EL (cell line): ENCODE measurements at places on chromosomes 12 and 14.

GRCh38 chr12:24034160-24034559, 84.7 kb upstream of the SOX5 start:
- no peak for DNase-seq

GRCh38 chr12:105420046-105420445, 89.6 kb downstream of the C12orf75 start:
- no peak for DNase-seq

GRCh38 chr14:65940056-65940735, 527.7 kb downstream of the FUT8 start:
- peak; percentile 24 for DNase-seq

GRCh38 chr14:74518221-74518620, 24.7 kb downstream of the ISCA2 start:
- no peak for DNase-seq

GRCh38 chr12:2384533-2385351, 332.0 kb downstream of the CACNA1C start:
- DNase-seq: peak; percentile 78

DNA sequence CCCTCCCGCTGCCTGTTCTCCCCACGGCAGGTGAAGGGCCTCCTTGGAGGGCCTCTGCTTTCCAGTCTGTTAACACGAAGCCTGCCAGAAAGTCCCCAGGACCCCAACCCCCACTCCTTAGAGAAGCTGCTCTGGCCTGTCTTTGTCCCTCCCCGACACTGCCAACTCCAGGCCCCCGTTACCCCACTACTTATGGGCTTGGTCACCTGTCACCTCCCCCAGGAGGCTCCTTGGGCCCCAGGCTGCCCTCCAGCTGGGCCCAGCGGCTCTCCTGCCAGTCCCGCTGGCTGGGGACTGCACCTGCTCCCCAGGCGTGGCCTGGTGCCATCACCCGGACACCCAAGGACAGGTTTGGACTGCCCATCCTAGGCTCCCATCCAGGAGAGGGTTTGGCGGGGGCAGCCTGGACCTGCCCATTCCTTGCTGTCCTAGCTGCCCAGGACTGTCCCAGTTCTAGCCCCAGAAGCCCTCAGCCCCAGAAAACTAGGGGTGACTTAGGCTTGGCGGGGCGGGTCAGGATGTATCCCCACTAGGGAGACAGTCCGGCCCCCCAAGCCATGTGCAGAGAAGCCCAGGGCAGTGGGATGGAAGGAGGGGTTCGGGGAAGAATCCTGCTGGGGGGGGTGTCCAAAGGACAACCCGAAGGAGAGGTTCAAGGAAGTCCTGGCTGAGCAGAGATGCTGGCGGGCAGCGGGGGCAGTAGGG, 155.7 kb upstream of the C14orf180 start:
- no peak for DNase-seq

DNA sequence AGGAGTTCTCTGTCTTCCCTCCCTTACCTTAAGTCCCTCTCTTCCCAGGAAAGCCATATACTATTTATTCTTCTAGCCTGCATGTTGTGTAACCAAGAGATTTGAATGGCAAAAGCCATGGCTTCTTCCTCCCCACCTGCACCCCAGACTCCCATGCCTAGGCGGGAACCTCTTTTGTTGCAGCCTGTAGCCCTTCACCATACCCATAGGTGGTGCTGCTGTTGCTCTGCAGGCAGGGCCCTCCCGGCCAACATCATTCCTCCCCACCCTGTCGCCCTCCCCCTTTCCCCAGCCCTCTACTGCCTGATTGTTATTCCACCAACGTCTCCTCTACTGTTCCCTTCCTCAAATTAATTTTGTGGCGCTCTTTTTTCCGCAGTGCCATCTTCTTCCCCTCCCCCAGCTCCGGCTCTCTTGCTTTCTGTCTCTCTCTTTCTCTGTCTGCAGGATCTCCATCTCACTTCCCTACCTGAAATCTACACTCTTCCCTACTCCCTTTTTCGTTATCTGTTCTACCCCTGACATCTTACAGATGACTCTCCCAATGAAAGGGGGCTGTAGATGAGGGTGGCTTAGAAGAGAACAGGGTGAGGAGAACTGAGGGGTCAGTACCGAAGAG, 13.8 kb downstream of the NGDN start:
- DNase-seq: peak; percentile 9

GRCh38 chr12:49565406-49566265, 2.3 kb downstream of the MCRS1 start:
- no peak for DNase-seq

GRCh38 chr12:1305791-1306500, 288.4 kb downstream of the FBXL14 start:
- no peak for DNase-seq

GRCh38 chr12:14256121-14256520, 109.4 kb upstream of the ATF7IP start:
- peak; percentile 21 for DNase-seq

- no peak for DNase-seq
Observed at GRCh38 chr12:113778432-113779132, 187.5 kb downstream of the RBM19 start.

GRCh38 chr12:82082501-82082900, 275.7 kb downstream of the CCDC59 start:
- no peak for DNase-seq

- no peak for DNase-seq
Observed at GRCh38 chr12:3436461-3437065, 54.4 kb upstream of the PRMT8 start.

DNA sequence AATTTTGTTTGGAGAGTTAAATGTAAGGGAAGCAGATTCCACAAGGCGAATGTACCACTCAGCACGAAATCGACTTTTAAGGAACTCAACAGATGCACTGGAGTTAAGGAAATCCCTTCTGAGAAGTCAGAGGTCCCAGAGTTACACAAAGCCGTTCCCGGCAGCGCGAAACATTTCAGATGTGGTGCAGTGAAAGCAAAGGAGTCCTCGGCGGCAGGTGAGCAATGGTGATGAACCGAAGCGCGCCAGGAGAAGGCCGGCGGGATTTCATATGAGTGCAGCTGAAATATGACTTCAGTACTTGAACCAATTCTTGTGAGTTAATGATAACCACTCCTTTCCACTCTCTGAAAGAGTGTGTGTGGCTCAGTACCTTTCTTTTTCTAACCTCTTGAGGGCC, 183.2 kb downstream of the GRIP1 start:
- DNase-seq: no peak

DNA sequence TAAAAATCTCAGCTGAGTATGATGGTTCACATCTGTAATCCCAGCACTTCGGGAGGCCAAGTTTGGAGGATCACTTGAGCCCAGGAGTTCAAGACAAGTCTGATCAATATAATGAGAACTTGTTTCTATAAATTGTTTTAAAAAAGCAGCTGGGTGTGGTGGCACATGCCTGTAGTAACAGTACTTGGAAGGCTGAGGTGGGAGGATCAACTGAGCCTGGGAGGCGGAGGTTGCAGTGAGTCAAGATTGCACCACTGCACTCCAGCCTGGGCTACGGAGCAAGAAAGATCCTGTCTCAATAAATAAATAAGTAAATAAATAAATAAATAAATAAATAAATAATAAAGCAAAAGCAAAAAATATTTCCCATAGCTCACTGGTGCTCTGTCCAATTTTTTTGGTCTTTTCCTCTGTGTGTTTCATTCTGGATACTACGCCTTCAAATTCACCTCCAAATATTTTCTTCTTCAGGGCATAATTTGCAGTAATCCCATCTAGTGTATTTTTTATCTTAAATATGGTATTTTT, 32.7 kb upstream of the SNX6 start:
- no peak for DNase-seq

DNA sequence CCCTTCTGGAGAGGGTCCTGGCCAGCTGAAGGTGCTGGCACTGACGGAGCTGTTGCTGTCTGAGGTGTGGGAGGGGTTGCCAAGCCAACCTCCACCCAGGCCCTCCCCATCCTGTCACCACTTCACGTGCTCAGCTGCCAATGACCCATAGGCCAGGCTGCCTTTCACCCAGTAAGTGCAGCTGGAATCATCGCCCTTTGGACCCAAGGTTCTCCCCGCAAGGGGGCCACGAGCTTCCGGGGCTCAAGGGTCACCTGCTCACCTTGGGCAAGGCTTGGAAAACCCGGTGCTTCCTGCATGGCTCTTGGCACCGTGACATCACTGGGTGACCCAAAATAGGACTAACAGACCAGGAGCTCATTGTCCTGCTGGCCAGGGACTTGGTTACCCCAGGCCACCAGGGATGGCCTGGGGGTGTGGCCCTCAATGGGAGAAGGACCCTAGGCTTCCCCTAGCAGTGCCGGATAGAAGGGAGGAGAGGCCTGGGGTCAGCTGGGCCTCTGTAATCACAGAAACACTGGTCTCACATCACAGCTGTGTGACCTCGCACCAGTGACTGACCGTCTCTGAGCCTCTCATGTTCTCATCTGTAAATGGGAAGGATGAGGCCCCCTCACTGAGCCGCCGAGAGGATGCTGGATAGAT, 51.3 kb downstream of the CCDC85C start:
- no peak for DNase-seq

DNA sequence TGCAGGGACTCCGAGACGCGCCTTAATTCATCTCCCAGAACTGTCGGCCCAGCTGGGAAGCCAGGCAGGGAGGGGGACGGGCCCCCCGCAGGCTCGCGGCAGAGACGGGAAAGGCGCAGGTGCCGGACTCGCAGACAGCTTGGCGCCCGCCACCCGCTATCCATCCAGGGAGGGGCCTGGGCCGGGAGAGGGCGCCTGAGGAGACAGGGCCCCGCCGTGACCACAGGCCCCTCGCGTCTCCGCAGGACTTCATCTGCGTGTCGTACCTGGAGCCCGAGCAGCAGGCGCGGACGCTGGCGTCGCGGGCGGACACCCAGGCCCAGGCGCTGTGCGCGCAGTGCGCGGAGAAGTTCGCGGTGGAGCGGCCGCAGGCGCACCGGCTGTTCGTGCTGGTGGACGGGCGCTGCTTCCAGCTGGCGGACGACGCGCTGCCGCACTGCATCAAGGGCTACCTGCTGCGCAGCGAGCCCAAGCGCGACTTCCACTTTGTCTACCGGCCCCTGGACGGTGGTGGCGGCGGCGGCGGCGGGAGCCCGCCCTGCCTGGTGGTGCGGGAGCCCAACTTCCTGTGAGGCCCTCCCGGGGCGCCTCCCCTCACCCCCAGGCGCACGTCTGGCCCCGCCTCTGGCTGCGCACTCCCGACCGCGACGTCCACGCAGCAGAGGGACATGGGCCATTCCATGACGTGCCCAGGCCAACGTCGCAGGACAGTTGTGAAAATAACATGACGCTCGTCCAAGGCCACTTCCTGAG, 60.6 kb downstream of the LGMN start:
- DNase-seq: no peak

DNA sequence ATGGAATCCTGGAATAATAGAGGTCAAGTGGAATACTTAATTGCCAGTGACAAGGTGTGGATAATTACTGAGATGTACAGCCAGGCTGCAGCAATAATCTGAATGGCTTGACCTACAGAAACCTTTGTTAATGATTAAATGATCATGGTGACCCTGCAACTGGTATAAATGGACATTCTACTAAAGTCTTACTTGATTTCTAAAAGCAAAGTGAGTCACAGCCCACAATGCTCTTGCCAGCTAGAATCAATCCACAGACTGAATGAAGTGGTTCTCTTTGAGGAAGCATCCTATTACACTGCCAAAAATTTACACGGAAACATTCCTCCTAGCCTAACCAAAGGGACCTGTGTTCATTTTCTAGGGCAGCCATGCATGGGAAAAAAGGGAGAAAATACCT, 518.5 kb downstream of the SOX5 start:
- DNase-seq: no peak

GRCh38 chr12:101596172-101596571, 1.4 kb downstream of the MYBPC1 start:
- DNase-seq: no peak

DNA sequence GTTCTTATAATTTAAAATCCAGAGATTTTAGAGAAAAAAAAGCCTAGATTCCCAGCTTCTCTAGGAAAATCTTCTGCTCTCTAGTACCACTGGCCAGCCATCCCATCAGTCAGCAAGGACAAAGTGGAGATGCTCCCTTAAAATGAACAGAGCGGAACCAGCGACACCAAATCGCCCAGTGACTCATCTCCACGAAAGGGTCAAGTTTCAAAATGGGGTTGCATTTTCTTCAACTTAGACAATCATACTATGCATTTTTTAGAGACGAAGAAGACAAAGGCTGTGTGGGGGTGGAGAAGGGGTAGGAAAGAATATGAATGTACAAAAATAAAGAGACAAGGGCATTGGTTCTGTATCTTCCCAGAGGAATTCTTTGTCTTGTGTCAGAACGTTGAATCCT, 212.0 kb downstream of the SLC15A4 start:
- DNase-seq: no peak

DNA sequence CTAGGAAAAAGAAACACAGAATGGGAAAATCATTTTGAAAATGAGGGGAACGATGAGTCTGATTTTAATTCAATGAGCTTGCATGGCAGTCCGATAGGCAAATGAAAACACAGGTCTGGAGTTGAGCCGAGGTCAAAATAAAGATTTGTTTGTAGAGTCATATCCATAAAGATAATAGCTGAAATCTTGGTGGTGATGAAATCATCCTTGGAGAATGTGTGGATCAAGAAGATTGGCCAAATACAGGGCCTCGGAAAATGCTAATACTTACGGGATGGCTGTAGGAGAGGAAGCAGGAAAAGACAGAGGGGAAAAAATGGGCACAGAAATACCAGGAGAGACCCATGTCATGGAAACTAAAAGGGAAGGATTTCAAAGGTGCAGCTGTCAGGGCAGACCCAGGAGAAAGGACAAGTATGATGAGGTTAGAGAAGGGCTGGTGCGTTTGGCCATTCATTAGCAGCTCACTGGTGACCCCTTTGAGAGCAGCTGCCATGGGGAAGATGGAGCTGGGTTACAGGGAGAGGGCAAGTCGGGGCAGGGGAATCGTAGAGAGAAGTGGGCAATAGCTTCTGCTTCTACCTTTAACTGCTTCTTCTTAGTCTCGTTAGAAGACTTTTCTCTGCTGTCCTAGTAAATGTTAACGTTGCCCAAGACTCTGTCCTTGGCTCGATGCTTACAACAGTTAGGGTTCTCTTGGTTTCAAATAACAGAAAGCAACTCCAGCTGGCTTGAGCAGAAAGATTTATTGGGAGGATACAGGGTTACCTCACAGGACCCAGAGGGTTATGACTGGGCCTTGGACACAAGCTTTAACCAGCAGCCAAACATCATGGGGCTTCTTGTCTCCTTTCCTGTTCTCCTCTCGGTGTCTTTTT, 161.8 kb downstream of the EFCAB11 start:
- peak; percentile 40 for DNase-seq

DNA sequence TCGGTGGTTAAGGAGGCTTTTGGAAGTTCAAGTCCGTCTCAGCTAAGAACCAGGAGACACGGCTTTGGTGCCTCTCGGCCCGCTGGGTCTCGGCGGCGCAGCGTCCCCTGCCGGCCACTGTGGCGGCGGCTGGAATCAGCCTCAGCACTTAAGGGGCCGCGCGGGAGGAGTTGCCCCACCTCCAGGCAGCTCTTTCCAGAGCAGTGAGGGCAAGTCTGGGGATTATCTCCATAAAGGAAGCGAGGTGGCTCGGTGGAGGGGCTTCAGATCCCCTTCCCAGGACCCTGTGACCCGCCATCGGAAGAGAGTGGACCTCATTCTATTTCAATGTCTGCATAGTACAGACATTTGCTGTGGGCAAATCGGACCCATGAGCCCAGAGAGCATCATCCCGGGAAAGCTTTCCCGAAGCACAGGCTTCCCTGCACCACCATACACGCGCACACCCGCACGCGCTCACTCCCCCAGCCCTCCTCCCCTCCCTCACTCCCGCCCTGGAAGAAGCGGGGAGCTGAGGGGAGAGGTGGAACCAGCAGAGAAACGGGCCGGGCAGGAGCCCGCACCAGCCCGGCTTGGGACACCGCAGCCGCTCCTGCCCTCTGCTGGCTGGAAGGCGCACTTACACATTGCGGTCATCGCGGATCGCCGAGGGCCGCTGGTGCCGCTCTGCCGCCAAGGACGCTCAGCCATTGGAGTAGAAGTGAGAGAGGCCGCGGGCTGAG, 15.9 kb downstream of the RNASE2 start:
- peak; percentile 90 for DNase-seq
